ENCODE measurements at places on chromosomes 6 and 20. TPM values are rescaled to one million over a fixed set of nuclear protein-coding genes. Genes with fewer than 3 reads are reported as not detected.

The ADTRP gene
- total RNA-seq, result 3.1 TPM

The DSP gene
- total RNA-seq, result 2.5 TPM

The KCNG1 gene
- total RNA-seq, result 27.5 TPM

The MYL9 gene
- total RNA-seq, result not detected

The SASH1 gene
- 27.2 TPM for total RNA-seq

The MUC21 gene
- total RNA-seq, result not detected

The MYBL2 gene
- 2.2 TPM for total RNA-seq

The TUBB2B gene
- total RNA-seq, result 3,227 TPM

The CCN2 gene
- total RNA-seq, result 5.6 TPM

The SHLD1 gene
- total RNA-seq, result 5.3 TPM

The SLPI gene
- total RNA-seq, result not detected

The REM1 gene
- 0.31 TPM for total RNA-seq

The SSTR4 gene
- not detected for total RNA-seq

The MCM9 gene
- 11.6 TPM for total RNA-seq

The CEP43 gene
- 35.7 TPM for total RNA-seq

The IL20RA gene
- not detected for total RNA-seq

The WFDC5 gene
- total RNA-seq, result not detected
